Type B pancreatic cell (in vitro differentiated cells): ENCODE measurements at places on chromosomes 5 and 9. TPM values are rescaled to one million over a fixed set of nuclear protein-coding genes. Genes with fewer than 3 reads are reported as not detected.

GRCh38 chr9:108296056-108296455 is 559.7 kb downstream of the ACTL7B start:
- peaks cover 5% of the 10 kb centered on the region for H3K27me3 ChIP-seq
- H3K4me1 ChIP-seq = no peaks in the 10 kb centered on the region
- DNase-seq = no peak

DNA sequence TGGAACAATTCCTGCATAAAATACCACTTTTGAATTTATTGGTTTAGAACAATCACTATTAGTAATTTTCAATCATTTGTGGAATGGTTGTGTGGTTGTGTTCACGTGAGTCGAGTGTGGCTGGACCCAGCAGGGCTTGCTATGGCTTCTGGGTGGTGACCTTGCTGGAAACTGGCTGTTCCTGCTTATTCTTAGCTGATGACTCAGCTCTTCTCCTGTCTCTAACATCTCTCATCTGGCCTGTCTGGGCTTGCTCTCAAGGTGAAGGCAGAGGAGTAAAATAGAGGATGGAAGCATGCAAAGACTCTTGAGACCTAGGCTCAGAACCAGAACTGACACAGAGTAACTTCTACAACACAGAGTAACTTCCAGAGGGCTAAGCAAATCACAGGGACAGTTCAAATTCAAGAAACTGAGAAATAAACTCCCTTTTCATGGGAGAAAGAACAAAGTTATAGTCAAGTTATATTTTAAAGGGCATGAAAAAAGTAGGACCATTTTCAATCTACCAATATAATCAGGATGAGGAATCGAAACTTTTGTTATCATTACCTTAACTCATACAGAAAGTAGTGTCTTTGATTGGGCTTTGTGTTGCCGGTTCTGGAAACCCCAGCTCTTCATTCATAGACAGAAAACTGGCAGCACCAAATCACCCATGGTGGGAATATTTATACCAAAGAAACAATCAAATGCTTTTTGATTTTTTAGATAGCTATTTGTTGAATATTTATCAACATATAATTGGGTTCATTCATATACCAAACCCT is 665.1 kb downstream of the CDH18 start:
- no peaks in the 10 kb centered on the region for H3K27me3 ChIP-seq
- H3K4me1 ChIP-seq = peaks cover 7% of the 10 kb centered on the region
- no peak for DNase-seq
- no peaks in the 10 kb centered on the region for H3K36me3 ChIP-seq
- H3K27ac ChIP-seq = peak overlapping the region; percentile 78
- H3K4me3 ChIP-seq = peak overlapping the region; percentile 21

Gene ENTPD2
- 3.3 and 6.4 TPM in 2 replicates for total RNA-seq

- H3K4me1 ChIP-seq = peaks cover 44% of the 10 kb centered on the region
- H3K36me3 ChIP-seq = peaks cover 17% of the 10 kb centered on the region
- H3K27me3 ChIP-seq = no peaks in the 10 kb centered on the region
- peak overlapping the region; percentile 83 for H3K27ac ChIP-seq
- no peak for DNase-seq
Measured at GRCh38 chr5:132272311-132273210, 15.1 kb downstream of the PDLIM4 start.

DNA sequence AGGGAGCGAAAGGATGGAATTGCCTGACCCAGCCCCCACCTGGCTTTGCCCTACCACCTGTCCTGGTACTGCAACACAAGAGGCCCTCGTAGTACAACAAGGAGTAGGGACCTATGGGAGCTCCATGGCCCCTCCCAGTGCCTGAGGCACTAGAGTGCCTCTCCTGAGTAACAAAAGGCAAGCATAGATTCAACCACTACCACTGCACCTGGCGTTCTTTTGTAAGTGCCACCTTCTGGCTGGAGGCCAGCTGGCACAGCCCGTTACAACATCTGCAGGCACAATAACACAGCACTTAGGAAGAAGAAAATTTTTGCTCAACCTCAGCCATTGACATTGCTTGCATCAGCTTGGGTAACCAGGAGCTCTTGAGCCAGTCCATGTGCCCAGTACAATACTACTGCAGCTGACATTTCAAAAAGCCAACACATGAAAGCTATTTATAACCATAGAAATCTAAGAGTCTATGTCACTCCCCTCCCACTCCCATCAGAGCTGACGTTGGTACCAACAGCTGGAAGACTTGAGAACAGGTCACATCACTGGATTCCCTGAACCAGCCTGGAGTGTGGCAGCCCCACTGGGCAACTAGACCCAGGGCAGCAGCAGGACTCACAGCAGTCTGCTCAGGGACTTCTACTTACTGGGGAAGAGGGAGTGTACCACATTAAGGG is 17.7 kb upstream of the FAM174A start:
- DNase-seq = no peak
- no peaks in the 10 kb centered on the region for H3K27me3 ChIP-seq
- H3K27ac ChIP-seq = no peak overlapping the region
- H3K4me1 ChIP-seq = no peaks in the 10 kb centered on the region
- no peaks in the 10 kb centered on the region for H3K36me3 ChIP-seq
- no peak overlapping the region for H3K4me3 ChIP-seq

DNA sequence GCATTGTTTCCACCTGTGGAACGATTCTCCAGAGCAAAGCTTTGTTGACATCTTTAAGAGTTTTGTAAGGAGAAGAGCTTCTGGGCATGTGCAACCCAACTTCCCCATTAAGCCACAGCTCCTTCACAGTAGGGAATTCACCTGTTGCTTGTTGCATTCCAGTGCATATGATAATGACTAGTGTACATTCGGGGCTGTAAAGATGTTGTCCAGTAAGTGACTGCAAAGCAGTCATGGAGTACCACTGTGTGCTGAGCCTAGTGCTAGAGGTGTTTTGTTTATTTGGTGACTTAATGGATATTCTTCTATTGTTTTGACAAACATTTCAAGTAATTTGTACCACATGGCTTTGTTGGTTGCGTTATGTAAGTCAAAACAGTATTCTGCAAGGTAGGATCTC is 12.8 kb downstream of the UGCG start:
- DNase-seq = no peak
- H3K36me3 ChIP-seq = peaks cover 19% of the 10 kb centered on the region
- H3K4me3 ChIP-seq = peak overlapping the region; percentile 10

DNA sequence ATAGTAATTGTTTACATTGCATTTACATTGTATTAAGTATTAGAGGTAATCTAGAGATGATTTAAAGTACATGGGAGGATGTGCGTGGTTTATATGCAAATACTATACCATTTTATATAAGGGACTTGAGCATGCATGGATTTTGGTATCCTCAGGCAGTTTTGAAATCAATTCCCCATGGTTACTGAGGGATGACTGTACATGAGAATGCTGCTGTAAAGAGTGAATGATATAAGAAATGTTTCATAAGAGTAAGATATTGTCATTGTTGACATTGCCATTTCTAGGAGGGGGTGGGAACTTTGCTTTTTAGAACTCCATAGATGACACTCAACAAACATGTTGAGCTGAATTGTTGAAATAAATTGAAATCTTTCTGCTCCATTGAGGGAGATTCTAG is 185.0 kb downstream of the SEMA6A start:
- DNase-seq = no peak
- H3K36me3 ChIP-seq = no peaks in the 10 kb centered on the region
- H3K4me1 ChIP-seq = peaks cover 9% of the 10 kb centered on the region
- no peak overlapping the region for H3K4me3 ChIP-seq

GRCh38 chr5:92041911-92042660 is 659.0 kb upstream of the ARRDC3 start:
- H3K27me3 ChIP-seq = no peaks in the 10 kb centered on the region
- no peak overlapping the region for H3K4me3 ChIP-seq
- no peak for DNase-seq
- H3K36me3 ChIP-seq = no peaks in the 10 kb centered on the region
- H3K4me1 ChIP-seq = no peaks in the 10 kb centered on the region
- no peak overlapping the region for H3K27ac ChIP-seq

GRCh38 chr5:1294835-1295649 is at the start of gene TERT:
Gene TERT (minus strand): TSS chr5:1295068. CDS start chr5:1294989, 79 bp downstream.
- H3K27ac ChIP-seq = no peak within 1 kb of the TSS
- DNase-seq = peak; percentile 75
- peaks cover 37% of the 10 kb centered on the region for H3K27me3 ChIP-seq
- H3K4me3 ChIP-seq = peak within 1 kb of the TSS; percentile 44
- H3K36me3 ChIP-seq = no peaks in the 10 kb centered on the region

- no peaks in the 10 kb centered on the region for H3K36me3 ChIP-seq
- no peak overlapping the region for H3K4me3 ChIP-seq
- no peaks in the 10 kb centered on the region for H3K4me1 ChIP-seq
Measured at GRCh38 chr5:107231191-107231590, 439.5 kb downstream of the EFNA5 start.

Gene KIF3A
- total RNA-seq = 15.6 and 20.0 TPM in 2 replicates

DNA sequence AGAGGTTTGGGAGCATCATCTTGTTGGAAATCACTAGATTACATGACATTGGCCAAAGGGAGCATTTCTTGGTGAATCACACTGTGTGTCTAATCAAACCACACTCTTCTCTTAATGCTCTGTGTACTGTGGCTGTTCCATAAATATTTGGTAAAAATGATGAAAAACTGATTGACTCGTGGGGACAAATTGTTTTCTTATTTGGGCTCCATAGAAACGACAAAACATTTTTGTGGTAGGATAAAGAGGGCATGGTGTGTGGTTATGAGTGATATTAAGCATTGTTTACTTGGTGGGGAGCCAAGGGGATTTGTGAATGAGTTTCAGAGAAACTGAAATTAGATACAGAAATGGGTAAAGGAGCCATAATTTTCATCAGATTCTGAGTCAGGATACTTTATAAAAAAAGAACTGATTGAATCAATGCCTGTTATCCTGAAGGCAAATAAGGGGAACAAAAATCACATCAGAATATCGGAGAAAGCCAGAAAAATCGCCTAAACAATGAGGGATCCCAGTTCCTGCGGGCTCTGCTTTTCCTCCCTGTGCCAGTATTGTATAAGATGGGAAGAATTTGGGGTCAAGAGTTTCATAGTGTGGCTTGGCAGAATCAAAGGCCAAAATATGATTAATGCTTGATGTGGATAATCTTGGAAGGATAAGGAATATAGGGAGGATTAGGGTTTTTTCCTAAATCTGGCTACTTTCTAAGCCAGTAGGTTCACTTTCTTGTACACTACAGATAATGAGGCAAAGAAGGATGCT is 33.3 kb downstream of the FBXL7 start:
- peaks cover 6% of the 10 kb centered on the region for H3K4me1 ChIP-seq
- peaks cover 31% of the 10 kb centered on the region for H3K36me3 ChIP-seq
- no peaks in the 10 kb centered on the region for H3K27me3 ChIP-seq
- H3K4me3 ChIP-seq = no peak overlapping the region
- DNase-seq = no peak

DNA sequence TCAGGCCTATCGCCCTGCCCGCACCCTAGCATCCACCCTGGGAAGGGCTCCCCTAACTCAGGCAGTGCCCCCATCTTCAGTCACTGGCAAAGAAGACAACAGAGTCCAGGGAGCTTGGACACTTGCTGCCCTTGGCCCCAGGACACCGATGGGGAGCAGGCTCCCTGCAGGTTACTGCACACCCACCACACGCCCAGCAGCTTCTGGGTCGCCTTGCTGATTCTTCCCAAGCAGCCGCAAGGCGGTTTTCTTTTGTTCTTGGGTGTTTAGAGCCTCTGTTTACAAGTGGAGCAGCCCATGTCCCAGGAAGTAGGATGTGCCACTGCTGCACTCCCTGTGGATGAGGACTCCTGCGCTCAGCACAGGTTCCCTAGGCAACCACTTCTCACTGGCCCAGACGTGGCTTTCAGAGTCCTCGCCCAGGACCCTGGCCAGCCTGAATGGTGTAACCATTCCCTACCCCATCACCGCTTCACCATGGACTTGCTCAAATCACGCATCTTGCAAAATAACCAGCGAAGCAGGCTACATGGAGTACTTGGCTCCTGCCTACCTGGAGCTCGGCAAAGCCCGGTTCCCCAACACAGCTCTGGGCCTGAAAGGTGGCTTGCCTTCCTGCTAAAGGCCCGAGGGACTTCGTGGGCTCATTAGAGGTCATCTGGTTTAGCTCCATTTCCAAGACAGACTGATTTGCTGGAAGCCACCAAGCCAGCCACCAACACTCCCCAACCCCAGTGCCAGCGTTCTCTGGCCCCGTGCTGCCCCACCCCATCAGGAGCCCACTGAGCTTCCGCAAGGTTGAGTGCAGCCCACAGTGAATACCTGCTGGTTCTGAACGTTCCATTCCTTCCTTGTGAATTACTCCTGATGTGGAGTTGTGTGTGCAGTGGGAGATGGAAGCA is 60.0 kb downstream of the PSMB7 start:
- H3K4me3 ChIP-seq = no peak overlapping the region
- no peaks in the 10 kb centered on the region for H3K27me3 ChIP-seq
- DNase-seq = peak; percentile 37
- peaks cover 19% of the 10 kb centered on the region for H3K36me3 ChIP-seq

- H3K4me3 ChIP-seq = no peak overlapping the region
- H3K4me1 ChIP-seq = no peaks in the 10 kb centered on the region
- H3K36me3 ChIP-seq = no peaks in the 10 kb centered on the region
- DNase-seq = no peak
- no peaks in the 10 kb centered on the region for H3K27me3 ChIP-seq
Measured at GRCh38 chr5:6201631-6202030, 176.7 kb downstream of the MED10 start.

GRCh38 chr9:130634801-130635200 is 29.6 kb upstream of the PRDM12 start:
- H3K27me3 ChIP-seq = no peaks in the 10 kb centered on the region
- no peak overlapping the region for H3K4me3 ChIP-seq
- peaks cover 13% of the 10 kb centered on the region for H3K4me1 ChIP-seq
- DNase-seq = no peak

Gene ASPN
- total RNA-seq = 1.3 TPM in 1 of 2 replicates, not detected in the other

DNA sequence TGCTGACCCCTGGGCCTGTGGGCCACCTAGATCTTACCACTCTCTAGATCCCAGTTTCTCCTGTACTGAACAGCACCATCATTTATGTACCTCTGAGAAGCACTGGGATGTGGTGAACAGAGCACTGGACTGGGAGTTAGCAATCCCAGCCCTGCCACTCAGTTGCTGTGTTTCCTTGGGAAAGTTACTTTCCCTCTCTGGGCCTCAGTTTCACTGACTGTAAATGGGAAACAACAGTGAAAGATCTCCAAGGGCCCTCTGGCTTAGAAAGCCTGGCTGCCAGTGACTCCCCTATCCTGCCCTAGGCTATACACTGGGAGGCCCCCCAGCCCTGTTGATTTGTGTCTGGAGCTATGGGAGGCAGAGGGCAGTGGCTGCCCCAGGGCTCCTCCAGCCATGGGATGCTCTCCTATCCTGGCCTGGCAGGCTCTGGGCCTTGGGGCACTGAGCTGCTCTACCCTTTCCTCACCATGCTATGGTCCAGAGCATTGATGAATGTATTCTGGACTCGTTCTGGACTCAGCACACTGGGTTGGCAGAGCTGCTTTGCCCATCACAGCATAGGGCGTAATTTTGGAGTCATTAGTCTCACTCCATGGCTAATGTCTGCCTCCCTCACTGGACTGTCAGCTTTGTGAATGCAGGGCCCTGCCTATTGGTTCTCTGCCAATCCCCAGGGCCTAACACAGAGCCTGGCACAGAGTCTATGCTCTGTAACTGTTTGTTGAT is 99.3 kb downstream of the RGS3 start:
- H3K4me1 ChIP-seq = peaks cover 13% of the 10 kb centered on the region
- peaks cover 11% of the 10 kb centered on the region for H3K27me3 ChIP-seq
- peak overlapping the region; percentile 60 for H3K27ac ChIP-seq
- H3K4me3 ChIP-seq = no peak overlapping the region
- DNase-seq = no peak
- H3K36me3 ChIP-seq = no peaks in the 10 kb centered on the region

Gene CSF1R
- total RNA-seq = 1.6 and 4.0 TPM in 2 replicates
